Kidney (tissue), 22 donors: ENCODE measurements at places on chromosomes 3 and 15. TPM values are rescaled to one million over a fixed set of nuclear protein-coding genes. Genes with fewer than 3 reads are reported as not detected.

GRCh38 chr3:157487339-157487738 is 15.9 kb downstream of the VEPH1 start:
- H3K4me1 ChIP-seq = peaks cover 2% of the 10 kb centered on the region
- no peak overlapping the region for H3K27ac ChIP-seq
- H3K27me3 ChIP-seq = no peaks in the 10 kb centered on the region
- DNase-seq = no peak

DNA sequence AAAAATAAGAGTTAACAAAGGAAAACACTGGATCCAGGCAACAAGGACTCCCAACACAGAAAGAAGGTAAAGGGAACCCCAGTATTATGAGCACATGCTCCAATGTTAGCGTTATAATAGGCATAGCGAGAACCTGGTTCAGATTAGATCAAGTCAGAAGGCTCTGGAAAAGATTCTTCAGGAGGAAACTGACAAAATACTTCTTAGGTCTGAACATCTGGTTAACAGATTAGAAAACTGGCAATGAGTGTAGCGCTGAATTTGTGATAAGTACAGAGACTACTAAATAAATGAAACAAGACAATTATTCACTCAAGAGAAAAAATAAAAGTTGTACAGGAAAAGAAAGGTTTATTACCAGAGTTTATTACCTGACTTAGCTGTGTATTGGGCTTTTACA is 146.1 kb downstream of the DPH6 start:
- H3K36me3 ChIP-seq = no peaks in the 10 kb centered on the region
- no peak overlapping the region for H3K27ac ChIP-seq
- H3K4me1 ChIP-seq = no peaks in the 10 kb centered on the region
- DNase-seq = no peak

DNA sequence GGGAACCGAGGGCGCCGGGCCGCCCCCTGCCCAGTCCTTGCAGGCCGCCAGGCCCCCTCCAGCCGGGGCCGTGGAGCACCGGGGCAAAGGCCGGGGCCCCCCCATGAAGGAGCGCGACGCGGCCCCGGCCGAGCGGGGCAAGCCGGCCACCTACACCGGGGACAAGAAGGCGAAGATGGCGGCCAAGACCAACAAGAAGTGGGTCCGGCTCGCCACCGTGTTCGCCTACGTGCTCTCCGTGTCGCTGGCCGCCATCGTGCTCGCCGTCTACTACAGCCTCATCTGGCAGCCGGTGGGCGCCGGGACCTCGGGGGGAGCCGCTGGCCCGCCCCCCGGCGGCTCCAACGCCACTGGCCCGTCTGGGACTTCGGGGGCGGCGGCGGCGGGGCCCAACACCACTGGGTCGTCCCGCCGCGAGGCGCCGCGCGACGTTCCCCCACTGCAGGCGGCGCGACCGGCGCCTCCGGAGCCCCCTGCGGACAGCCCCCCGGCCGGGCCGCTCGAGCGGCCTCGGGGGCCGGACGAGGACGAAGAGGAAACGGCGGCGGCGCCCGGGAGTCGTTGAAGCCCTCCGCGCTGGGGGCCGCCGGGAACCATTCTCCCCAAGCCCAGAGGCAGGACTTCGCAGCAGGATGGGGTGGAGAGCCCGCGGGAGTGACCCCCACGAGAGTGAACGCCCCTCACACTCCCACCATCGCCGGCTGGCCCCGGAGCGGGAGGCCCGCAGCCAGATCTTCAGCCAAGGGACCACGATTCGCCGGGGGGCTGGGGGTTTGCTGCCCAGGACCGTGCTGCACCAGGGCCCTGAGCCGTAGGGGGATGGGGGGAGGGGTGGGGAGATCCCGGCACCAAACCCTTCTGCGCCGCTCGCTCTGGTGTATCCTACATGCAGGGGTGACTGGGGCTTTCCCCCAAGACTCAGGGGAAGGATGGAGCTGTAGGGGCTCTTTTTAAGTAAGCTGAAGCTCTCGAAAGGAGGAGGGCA is 753 bp downstream of the INAFM2 start:
- DNase-seq = peak; percentile 43
- no peaks in the 10 kb centered on the region for H3K36me3 ChIP-seq
- H3K4me3 ChIP-seq = peak overlapping the region; percentile 50
- no peak overlapping the region for H3K27ac ChIP-seq
- H3K27me3 ChIP-seq = no peaks in the 10 kb centered on the region
- no peaks in the 10 kb centered on the region for H3K4me1 ChIP-seq

Gene LRRC34
- total RNA-seq = 4.0 TPM

Gene SEMA3F
- 39.9 TPM for total RNA-seq

DNA sequence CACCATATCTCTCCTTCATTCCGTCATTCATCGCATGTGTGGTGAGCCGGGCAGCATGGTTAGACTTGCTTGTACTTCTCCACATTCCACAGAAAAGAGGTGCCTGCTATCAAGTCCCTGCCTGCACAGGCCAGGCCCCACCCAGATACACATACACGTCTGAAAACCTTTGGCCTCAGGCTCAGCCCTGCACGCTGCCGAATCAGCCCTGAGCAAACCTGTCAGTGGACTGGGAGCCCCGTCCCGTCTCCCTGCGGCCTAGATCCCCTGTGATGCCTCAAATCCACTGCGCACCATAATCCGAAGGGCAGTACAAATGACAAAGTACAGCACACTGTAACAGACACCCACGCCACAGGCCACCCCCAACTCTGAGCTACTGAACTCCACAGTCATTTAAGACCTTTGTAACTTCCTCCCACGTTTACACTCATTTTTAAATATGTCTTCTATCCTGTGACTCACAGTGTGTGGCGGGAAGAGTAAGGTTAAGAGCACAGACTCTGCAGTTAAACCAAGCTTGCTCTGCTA is 67.1 kb downstream of the MB21D2 start:
- H3K4me1 ChIP-seq = peaks cover 14% of the 10 kb centered on the region
- no peaks in the 10 kb centered on the region for H3K36me3 ChIP-seq
- no peaks in the 10 kb centered on the region for H3K27me3 ChIP-seq
- no peak overlapping the region for H3K4me3 ChIP-seq

- no peaks in the 10 kb centered on the region for H3K36me3 ChIP-seq
- DNase-seq = no peak
- no peaks in the 10 kb centered on the region for H3K4me1 ChIP-seq
- no peak overlapping the region for H3K27ac ChIP-seq
- H3K27me3 ChIP-seq = no peaks in the 10 kb centered on the region
Measured at GRCh38 chr3:45261333-45262110, 35.4 kb upstream of the TMEM158 start.

Gene PLSCR2
- total RNA-seq = 1.4 TPM

Gene TEX9
- total RNA-seq = 35.2 TPM

DNA sequence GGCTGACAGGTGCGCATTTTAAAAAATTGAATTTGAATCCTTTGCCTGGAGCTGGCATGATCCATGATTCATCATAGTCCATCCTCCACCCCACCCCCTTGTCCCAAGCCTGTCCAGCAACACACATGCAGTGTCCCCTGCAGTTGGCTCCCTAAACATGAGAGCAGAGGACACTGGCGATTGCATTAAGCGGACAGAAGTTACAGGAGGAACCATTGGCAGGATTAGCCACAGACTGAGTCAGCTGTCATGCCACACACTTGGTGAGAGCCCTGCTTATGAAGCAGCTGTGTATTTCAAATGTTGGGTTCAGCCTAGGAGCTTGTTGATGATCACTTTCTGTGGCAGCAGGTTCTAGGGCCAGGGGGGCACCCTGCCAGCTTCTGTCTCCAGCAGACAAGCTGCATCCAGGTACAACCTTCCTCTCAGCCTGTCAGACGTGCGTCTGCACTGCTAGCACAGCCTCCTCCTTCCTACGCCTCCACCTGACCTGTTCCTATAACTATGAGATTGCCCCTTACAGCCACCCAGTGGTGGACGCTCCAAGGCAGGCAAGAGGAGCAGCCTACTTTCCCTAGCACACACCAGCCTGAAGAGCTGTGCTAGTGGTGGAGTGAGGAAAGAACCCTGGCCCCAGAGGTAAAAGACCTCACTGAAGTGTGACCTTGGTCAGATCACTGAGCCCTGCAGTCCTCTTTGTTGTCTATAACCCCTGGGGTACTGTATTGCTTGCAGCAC is 121.9 kb downstream of the SLCO3A1 start:
- H3K36me3 ChIP-seq = no peaks in the 10 kb centered on the region
- no peak overlapping the region for H3K27ac ChIP-seq
- DNase-seq = no peak
- peaks cover 2% of the 10 kb centered on the region for H3K4me1 ChIP-seq
- H3K4me3 ChIP-seq = no peak overlapping the region

- no peaks in the 10 kb centered on the region for H3K4me1 ChIP-seq
- no peak overlapping the region for H3K4me3 ChIP-seq
- H3K27me3 ChIP-seq = no peaks in the 10 kb centered on the region
- DNase-seq = no peak
Measured at GRCh38 chr3:57826245-57826951, 70.3 kb downstream of the SLMAP start.
